Stimulated activated CD8-positive, alpha-beta memory T cell treated with anti-CD3 and anti-CD28 coated beads, Interleukin-2, amount 100 ng/mL, for 1 hour (primary cell): ENCODE measurements at places on chromosomes 7 and 10.

DNA sequence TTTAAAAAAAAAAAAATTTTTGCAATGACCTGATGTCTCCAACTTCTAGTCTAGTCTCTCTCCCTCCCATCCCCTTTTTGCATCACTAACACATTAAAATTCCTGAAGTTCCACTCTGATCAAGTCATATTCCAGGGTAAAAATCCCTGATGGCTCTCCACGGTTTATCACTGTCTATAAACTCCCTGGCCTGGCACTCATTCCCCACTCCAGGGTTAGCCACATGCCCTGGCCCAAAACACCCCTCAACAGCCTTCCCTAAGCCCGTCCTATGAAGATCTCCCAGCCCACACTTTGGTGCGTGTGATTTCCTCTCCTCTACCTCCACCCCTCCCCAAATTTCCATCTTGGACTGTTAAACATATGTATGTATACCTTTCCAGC is 125.4 kb downstream of the JAZF1 start:
- no peak for DNase-seq

DNA sequence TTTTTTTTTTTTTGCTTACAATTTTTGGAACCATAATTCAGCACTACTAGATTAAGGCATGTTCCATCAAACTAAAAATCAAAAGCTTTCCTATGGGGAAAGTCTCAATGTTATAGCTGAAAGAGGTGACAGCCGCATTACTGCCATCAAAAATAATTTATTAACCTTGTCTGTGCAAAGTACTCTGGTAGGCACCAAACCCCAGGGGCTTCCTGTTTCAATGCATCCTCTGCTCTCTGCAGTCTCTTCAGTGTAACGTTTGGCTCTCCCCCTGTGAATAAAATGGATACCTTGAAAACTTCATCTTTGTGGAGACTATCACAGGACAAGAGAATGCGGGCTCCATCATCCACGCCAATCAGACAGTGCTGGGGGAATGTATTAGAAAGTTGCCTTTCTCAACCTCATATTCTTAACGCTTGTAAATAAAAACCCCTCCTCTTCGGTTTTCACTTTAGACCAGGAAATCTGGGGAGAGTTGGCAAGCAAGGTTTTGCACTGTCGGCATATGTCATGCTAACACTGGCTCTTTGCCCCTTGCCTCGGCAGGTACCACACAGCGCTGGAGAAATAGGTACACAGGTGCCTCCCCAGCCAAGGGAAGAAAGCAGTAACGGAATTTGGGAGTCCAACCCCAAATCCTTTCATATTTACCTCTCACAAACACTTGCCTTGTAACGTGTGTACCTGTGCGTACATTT is 1.6 kb upstream of the NRG3 start:
- no peak for DNase-seq

GRCh38 chr7:143288836-143289235 is 685 bp downstream of the CASP2 start:
- DNase-seq, result no peak

DNA sequence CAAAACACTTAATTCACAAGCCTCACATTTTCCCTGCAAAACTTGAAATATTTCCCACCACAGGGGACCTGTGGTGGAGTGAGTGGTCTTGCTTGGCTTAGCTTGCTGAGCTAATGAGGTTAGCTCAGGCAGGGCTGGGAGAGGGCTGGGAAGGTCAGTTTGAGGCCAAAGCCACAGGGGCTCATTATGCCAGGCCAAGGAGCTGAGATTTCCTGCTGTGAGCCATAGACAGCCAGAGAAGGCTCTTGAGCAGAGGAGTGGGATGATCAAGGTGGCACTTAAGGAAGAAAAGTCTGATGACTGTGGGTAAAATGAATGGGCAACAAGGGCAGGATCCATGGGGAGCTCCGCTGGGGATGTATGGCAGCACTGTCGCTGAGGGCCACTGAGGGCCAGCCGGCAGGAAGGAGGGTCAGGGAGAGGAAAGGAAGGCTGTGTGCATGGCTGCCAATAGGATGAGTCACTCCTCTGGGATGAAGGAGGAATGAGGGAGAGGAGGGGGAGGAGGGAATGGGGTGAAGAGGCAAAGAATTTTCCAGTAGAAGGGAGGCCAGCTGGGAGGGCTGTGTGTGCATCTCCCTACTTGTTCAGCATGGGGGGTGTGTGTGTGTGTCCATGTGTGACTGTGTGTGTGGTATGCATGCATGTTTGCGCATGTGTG is 18.7 kb upstream of the ZNF488 start:
- no peak for DNase-seq

DNA sequence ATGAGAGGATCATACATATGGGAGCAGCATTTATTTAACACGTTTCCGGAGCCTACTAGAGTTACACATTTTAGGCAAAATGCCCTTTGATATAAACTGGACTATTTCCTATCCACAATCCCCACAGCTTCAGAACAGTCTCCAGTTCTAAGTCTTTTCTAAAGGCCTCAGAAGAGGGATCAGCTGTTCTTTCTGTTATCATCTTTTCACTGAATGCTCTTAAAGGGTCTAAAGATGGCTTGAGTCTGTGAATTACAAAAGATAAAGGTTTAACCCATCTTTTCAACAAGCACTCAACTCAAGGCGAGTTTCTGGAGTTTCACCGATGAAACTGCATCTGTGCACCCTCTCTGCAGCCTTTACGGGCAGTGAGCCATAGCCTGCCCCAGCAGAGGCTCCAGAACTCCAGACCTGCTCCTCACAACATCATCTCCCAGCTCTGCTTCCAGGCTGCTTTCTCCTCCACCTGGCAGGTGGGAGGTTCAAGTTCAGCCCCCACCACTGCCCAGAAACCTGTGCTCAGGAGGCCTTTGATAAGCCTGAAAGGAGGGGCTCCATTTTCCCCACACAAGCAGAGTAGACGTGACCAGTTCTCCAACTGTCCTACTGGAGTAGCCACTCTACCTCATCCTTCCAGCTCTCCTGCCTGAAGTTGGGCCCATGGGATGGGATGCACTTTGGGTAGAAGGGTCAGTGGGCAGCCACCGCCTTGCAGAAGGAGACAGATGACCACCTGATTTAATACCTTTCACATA is 53.4 kb downstream of the HSPA12A start:
- DNase-seq, result no peak

GRCh38 chr10:129954492-129955315 is 9.4 kb downstream of the EBF3 start:
- DNase-seq, result no peak

- no peak for DNase-seq
Observed at GRCh38 chr7:39383136-39383535, 183.1 kb upstream of the YAE1 start.

DNA sequence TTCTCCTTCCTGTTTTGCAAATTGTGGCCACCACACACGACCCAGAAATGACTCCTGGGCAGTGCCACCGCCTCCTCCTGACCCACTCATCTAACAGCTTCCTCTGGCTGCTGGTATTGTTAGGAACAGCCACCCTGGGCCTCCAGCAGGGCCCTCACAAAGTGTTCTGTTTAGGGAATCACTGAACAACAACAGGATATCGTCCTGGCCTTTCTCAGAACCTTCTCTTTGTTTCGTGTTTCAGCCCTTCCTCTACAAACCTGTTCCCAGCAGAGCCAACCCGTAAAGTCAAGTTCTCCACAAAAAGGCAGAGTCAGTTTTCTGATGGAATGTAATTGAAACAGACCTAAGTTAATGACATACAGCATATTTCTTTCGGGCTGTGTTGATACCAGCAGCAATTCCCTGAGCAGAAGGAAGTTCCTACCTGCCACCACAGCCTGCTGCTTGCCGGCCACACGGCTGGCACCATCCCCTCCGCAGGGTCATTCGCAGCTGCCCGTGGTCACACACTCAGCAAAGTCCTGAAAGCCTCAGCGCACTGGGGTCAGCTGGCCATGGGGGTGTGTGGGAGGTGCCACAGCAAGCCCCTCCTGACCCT is 91.7 kb upstream of the PITRM1 start:
- no peak for DNase-seq

DNA sequence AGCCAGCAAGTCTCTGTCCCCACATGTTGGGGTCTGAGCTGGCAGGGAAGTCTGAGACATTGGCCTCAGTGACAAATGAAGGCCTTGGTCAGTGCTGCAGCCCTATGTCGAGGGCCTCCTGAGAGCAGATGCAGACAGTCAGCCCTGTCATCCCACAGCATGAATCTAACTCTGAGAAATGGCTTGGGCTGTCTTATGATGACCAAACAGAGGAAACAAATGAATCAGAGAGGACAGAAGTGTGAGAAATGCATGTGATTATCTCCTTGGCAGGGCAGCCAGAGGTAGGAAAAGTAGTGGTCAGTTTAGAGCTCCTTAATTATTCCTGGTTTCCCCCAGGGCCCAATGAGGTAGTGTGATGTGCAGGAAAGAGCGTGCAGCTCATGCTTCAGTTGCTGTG is 287.6 kb downstream of the SORCS3 start:
- no peak for DNase-seq

- no peak for DNase-seq
Observed at GRCh38 chr10:74743401-74743800, 83.0 kb upstream of the KAT6B start.

GRCh38 chr10:132299371-132300336 is 8.1 kb downstream of the STK32C start:
- no peak for DNase-seq

GRCh38 chr10:63976538-63976937 is 455.3 kb downstream of the REEP3 start:
- no peak for DNase-seq

DNA sequence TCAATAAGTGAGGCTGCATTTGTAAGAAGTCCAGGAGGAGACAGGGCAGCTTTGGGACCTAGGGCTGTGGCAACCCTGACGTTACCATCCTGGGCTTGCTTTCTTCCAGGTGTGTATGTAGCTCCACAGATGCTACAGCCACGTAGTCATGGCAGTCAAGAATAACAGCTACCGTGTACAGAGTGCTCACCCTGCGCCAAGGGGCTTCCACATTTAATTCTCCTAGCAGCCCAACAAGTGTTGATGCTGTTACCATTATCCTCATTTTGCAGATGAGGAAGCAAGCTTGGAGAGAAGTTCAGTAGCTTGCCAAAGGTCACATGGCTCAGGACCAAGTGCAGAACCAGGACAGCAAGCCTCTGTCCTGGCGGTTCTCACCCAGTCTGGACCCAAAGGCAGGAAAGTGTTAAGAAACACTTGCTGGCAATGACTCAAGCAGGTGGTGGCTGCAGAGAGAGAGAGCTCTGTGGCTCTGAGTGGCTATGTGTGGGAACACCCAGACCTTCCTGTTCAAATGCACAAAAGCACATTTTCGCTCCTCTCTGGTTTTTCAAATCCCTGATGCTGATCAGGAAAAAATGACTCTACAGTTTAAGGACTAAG is 89.8 kb downstream of the CREM start:
- no peak for DNase-seq

DNA sequence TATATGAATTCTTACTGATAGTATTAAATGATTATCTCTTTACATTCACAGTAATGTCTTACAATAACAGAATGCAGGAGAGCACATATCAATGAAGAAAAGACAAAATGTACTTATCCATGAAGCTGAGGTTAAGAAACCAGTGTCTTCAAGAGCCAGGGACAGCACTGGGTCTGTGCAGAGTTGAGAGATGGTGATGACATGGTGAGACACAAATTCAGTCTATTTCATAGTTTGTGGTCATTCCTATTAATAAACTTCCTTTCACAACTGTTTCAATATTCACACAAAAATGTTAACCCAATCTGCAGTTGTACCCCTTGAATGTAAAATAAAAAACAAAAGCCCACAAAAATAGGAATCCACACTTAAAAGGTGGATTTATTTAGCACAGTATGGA is 5.3 kb upstream of the MAGI2 start:
- DNase-seq, result no peak

- no peak for DNase-seq
Observed at GRCh38 chr7:36084485-36085091, 68.5 kb upstream of the EEPD1 start.

DNA sequence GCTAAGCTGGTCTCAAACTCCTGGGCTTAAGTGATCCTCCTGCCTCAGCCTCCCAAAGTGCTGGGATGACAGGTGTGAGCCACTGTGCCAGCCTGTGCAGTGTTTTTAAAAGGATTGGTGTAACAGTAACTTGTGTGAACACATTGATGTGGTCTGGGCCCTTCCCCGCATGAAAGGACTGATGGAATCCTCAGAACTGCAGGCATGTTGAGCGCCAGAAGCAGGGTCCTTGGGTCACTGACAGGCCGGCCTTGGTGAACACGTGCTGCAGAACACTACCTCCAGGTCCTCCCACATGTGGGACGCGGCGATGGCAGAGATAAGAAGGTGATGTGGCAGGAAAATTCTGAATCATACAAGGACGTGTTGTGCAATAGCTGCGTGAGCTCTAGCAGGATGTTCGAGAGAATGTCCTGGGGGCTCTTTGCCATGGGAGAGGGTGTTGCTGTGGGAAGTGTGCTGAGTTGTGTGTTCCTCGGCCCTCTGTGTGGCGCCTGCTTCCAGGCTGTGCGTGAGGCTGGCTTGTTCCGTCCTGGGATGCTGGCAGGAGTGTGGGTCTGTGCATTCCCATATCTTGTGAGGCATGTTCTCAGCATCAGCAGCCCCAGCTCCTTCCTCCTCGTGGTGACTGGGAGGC is 68.2 kb downstream of the DNAJB6 start:
- no peak for DNase-seq
